D721Med (cell line): ENCODE measurements at places on chromosomes 2 and 18.

DNA sequence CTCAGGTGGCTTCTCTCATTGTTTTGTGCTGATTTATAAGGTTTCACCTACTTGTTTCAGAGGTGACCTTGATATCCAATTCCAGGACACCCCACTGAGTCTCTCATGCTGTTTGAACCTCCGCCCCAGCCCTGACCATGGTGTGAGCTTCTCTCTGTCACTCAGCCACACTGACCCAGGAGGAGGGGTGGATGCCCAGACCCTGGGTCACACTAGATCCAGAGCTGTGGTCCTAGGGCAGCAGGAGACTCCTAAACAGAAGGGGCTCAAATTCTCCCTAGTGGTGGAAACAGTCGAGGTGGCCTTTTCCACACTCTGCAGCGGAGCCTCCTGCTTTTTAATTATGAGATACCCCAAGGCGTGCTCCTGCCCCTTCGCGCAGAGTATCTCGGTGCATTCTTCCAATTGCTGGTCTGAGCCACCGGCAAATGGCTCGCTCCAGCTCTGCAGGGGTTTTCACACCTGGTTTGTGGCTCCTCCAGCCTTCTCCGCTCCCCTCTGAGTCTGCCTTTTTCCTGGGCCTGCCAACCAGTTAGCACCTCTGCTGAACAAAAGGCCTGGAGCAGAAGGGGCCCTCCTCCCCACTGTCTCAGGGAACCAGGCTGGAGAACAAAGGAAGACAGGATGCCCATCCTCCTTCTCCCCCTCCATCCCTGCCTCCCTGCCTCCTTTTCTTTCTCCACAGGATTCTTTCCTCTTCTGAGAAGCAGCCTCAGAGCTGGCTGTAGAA is 147.3 kb upstream of the SPRED2 start:
- no peak for DNase-seq

- no peak for DNase-seq
Observed at GRCh38 chr2:220270481-220271070, 643.1 kb downstream of the SLC4A3 start.

- DNase-seq: no peak
Observed at GRCh38 chr2:99404797-99405669, 67.8 kb downstream of the EIF5B start.

DNA sequence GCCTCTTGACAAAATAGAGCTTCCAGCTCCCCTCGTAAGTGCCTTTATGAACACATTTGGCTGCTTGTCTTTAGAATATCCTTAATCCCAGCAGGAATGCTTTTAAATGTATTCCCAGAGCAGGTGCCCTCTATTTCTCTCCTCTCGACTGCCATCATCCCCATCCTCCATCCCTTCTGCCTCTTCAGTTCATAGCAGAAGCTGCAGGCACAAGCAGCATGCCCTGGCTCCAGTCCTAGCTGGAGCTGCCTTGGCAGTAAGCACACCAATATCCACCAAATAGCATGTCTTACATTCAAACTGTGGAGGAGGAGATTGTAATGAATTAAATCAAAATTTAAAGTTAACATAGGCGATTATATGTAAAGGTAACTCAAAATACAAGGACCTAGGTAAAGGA is 891.3 kb upstream of the SLC39A10 start:
- no peak for DNase-seq

- DNase-seq: no peak
Observed at GRCh38 chr18:48026216-48026615, 95.8 kb upstream of the SMAD2 start.

DNA sequence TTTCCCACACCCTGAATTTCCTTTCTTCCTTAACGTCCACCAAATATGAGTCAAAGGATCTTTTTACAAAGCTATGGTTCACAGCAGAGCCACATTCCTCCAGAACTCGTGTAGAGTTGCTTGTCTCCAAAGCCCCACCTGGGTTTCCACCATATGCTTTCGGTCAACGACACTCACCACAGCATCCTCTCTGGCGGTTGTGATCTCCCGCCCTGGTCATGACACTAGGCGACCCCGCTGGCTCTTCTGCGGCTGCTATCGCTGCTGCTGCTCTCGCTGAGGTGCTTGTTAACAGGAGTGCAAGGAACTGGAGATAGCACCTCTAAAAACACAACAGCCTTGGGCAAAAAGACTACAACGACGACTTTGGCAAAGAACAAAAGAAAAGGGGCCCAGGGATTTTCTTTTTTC is 340 bp downstream of the SLC40A1 start:
- DNase-seq: no peak

- no peak for DNase-seq
Observed at GRCh38 chr2:46229134-46230063, 67.8 kb upstream of the EPAS1 start.

- DNase-seq: no peak
Observed at GRCh38 chr2:236847538-236848263, 238.0 kb upstream of the COPS8 start.

GRCh38 chr2:1721706-1722646 is 22.3 kb downstream of the PXDN start:
- no peak for DNase-seq

DNA sequence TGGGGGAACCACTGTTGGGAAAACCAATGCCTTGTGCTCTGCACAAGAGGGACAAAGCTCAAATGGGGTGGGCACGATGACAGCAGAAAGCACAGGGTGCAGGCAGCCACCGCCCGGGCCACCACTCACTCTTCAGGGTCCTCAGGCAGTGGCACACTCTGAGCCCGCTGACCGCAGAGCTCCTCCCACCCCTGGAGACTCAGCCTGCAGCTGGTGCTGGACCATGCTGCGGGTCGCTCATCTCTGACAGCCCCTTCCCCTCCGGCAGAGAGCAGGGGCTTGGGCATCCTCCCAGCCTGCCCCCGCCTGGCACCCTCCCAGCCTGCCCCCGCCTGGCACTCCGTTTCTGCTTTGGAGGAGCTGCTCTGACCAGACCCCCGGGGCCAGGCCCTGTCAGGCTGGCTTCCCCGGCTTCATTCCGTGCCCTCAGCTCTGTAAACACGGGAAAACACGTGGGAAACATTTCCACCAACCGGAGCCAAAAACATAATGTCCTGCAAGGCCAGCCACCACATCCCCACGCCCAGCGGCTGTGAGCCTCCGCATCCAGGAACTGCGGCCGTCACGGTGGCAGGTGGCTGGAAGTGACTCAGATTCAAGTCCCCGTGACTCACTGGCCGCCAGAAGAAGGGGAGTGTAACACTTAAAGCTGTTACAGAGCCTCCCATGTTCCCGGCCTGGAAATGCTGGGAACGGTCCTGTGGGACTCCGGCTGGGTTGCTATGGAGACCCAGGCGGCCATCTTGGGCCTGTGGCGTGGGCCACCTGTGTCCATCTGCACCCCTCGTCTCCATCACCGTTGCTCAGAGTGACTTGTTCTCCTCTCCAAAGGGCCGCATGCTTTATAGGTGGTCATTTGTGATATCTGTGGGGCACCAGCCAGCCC is 6.8 kb upstream of the SNED1 start:
- DNase-seq: no peak

DNA sequence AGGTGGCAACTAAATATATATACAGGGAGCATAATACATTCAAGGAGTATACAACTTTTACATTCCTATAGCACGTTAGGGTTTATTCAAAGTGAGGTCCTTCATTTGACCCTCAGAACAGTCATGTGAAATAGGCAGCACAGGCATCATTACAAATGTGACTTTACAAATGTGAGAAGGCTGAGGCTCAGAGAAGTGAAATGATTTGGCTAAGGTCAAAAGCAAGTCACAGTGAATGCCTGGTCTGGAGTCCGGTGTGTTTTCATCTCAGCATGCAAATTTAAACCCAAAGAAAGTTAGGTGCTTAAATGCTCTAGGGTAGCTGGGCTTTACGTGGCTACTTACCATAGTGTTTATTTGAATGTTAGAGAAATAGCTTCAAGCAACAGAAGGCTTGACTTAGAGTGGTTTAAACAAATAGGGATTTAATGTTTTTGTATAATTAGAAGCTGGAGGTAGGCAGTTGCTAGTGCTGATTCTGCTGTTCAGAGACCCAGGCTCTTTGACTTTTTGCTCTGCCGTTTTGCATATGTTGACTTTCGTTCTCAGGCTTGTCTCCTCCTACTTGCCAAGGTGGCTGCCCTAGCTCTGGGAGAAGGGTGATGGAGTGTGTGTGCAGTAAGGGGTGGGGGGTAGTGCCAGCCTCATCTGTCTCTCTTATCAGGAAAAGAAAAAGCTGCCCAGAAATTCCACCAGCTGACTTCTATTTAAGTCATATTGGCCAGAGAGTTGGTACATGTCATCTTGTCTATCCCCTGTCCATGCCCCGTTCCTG is 89.2 kb downstream of the PLCL1 start:
- DNase-seq: no peak
